ENCODE measurements at places on chromosomes 5 and 9.
A peak's percentile ranks its signal among the peaks of the same experiment; 100 is the strongest.

GRCh38 chr5:41410737-41411136 is 99.7 kb downstream of the PLCXD3 start:
- no peak for DNase-seq

GRCh38 chr9:65403721-65404120 is 118.7 kb upstream of the FOXD4L5 start:
- no peak for DNase-seq

DNA sequence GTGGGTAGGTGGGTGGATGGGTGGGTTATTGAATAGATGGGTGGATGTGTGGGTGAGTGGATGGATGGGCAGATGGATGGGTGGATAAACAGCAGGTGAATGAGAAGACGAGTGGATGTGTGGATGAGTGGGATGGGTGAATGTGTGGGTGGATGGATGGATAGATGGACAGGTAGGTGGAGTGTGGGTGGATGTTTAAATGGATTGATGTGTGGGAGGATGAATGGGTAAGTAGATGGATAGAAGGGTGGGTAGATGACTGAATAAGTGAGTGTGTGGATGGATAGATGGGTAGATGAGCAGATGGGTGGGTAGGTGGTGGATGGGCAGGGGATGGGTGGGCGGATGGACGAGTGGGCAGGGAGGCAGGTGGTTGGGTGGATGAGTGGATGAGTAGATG is 397.6 kb upstream of the IRX4 start:
- no peak for DNase-seq

DNA sequence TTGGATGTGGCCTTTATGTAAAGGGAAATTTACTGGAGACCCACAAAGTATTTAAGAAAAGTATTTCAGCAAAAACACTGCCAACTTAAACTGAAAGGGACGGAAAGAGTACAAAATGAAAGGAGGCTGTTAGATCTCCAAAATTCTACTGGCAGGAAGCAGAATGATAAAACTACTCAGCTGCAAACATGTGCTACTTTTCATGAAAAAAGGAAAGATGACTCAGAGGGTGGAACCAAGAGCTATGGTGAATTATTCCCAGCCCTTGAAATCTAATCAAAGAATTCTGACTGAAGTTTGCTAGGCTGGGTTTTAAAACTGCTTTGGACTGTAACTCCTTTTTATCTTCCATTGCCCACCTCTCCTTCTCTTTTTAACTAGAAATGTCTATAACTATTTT is 58.6 kb upstream of the ZBED3 start:
- no peak for DNase-seq

- DNase-seq, result no peak
Observed at GRCh38 chr9:68847765-68848164, 142.7 kb downstream of the PIP5K1B start.

DNA sequence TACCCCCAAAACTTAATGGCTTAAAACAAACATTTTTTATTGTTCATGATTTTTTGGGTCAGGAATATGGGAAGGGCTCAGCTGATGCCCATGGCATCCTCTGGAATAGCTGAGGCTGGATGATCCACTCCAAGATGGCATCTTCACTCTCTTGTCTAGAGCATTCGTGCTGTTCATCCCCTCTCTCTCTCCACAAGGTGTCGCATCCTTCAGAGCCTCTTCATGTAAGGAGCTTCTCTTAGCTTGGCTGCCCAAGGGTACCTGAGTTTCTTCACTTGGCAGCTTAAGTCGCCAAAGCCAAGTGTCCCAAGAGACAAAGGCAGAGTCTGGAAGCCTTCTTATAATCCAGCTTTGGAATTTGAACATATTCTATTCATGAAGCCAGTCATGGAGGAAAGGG is 294.7 kb downstream of the CHSY3 start:
- DNase-seq, result no peak

DNA sequence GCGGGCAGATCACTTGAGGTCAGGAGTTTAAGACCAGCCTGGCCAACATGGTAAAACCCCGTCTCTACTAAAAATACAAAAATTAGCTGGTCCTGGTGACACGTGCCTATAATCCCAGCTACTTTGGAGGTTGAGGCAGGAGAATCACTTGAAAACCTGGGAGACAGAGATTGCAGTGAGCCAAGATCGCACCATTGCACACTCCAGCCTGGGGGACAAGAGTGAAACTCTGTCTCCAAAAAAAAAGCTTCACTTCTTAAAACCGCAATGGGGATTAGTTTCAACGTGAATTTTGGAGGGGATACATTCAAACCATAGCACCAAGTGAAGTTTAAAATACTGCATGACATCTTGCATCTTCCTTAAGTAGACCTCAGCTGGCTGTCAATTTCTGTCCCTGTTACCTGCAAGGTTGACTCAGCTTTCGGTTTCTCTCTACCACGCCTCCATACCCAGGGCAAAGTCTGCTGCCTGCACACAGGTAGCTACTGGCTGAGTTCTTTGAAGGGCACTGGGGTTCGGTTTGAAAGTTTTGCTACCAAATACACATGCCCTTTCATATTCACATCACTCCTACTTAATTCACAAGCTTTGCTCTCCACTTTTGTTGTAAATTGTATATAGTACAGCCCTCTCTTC is 69.3 kb downstream of the KIAA1958 start:
- no peak for DNase-seq

DNA sequence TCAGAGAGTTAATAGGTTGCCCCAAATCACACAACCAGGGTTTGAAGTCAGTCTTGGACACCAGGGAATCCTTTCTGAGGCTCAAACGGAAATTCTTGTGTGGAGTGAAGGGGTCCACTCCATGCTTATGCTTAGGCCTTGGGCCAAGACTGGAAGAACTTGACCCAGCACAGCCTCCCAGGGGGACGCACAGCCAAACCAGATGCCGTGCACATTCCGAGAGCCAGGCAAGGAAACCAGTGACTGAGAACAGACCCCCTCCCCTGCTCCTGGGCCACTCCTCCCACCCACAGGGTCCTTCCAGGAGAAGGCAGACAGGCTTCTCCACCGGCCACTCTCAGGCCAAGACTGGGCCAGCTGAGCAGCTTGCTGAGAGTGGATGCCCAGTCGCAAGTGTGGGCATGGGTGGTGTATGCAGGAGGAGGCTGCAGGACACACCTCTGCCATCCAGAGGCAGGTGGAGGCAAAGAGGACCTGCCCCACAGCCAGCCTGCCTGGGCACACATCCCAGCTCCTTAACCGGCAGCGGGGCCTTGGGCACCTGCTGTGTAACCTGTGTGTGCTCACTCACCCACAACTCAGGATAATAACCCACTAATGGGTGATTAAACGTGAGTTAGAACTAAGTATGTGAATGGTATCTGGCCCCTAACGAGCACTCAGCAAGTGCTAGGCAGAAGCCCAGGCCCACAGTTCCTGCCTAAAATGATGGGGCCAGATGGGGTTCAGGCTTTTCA is 38.0 kb downstream of the NIPAL4 start:
- DNase-seq, result no peak

DNA sequence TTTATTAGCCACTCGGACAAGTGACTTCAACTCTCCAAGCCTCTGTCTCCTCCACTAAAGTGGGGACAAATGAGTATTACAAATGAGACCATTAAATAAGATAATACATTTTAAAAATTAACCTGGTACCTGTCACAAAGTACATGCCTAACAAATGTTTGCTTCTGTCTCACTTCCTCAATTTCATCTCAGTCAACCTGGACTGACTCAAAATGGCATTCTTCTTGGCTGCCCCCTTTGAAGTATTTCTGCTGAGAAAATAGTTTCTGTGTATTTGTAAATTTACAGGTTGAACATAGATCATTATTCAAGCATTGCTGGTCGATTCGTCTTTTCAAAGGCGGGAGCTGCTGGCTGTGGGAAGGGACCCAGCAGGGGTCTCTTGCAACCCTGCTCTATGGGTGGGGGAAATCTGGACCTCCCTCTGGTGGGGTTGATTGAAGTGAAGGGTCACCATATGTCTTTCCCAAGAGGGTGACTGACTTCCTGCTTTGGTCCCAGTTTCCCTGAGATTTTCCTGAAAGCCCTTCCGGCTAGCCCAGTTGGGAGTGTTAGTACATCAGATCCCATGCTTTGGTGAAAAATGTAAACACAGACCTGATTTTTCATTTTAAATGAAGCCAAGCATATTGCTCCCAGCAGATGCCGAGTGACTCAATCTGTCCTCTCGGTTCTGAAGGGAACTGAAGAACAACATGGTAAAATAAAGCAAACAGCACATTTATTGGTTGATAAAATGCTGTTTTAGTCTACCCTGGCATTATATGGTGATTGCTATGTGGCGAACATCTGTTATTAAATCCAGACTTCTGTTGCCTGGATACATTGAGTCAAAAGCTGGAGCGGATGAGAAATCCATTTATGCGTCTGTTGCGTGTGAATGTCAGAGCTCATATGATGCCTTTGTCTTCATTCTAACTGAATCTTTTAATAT is 73.0 kb downstream of the KCNIP1 start:
- DNase-seq, result no peak

- DNase-seq, result peak; percentile 94
Observed at GRCh38 chr9:116572095-116572748, 114.9 kb upstream of the TRIM32 start.

- DNase-seq, result no peak
Observed at GRCh38 chr9:99472916-99473245, 250.8 kb downstream of the SEC61B start.

DNA sequence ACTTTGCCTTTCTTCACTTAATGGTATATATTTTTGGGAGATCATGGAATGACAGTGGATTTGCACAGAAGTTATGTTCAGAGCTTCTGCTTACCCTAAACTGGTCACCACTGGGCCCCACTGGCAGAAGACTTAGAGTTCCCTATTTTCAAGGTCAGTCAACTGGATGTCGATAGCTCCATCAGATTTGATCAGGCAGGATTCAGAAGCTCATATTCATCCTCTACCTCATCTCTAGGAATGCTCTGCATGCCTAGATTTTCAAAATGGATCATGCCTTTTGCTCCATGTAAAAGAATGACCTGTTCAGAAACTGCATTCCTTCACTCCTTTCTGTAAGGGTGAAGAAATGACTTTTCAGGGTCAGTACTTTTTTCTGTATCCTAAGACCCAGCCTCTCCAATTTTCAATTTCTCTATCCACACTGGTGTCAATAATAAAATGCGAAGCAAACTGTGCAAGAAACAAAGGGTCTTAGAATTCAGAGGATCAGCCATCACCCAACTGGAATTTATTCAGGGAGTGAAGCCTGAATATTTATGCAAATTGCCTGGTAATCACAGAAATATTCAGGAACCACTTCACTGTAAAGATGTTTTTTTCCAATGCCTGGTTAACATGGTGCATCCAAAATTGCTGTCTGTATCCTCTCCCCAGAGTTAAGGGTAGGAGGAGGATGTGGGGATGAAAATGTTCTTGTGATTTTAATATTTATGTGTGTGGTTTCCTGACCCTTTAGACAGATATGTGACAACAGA is 125.4 kb downstream of the DOCK2 start:
- DNase-seq, result no peak

GRCh38 chr5:21195145-21195544 is 1207.1 kb upstream of the CDH18 start:
- no peak for DNase-seq

DNA sequence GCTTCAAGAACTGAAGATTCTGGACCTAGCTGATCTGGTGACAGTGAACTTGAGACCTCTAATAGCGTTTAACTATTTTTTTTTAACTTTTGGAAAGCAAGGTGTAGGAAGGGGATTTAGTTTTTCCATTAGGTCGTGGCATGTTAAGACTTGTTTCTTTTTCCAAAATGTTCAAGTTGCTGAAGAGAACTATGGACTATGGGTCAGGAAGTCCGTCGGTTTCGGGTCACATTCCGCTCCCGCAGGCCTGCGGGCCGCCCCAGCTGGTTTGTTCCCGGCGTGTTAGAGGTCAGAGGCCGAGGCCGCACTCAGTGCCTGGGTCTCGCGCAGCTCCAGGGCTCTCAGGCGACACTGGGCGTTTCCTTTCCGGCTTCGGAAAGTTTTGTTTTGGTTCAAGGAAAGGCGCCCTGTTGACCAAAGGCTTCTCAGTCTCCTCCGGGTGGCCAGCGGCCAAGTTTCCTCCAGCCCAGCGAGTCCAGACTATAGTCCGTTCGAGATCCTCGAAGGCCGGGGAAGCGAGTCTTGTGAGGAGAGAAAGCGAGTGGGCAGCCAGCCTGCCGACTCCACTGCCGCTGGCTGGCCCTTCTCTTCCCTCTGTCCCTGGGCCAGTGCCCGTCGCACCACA is 586 bp upstream of the FCHO2 start:
- no peak for DNase-seq

DNA sequence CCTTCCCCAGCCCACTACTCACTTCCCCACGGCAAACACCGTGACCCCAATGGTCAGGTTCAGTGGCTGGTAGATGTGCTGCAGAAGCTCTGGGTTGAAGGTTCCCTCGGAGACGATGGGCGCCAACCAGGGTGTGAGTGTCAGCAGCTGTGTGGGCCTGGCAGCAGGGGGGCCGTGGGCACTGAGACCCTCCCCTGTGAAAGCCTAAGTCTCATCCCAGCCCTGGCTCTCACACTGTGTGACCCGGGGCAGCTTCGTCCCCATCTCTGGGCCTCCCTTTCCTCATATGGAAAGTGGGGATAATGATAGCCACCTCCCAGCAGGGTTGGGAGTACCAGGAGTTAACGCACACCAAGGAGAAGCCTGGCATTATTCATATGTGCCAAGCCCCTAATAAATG is 8.6 kb downstream of the GBGT1 start:
- DNase-seq, result no peak

DNA sequence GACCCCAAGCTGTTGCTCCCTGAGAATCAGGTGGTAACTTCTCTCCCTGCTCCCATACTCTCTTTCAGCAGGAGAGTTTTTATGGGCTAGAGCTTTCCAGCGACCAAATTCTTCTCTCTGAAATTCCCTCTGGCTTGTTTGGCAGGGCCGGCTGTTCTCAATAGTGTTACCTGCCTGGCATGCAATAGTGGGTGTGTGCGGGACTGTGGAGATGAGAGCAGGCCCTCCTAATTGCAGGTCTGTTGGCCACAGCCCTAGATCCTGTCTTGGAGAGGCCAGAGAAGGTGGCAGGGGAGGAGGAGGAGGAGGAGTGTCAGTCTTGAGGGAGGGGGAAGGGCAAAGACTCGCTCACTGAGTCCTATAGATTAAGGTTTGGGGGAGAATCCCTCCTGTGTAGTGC is 29.5 kb downstream of the AQP7 start:
- DNase-seq, result no peak

GRCh38 chr9:16150938-16151650 is 598.3 kb downstream of the CCDC171 start:
- DNase-seq, result no peak
